ENCODE measurements at places on chromosomes 2 and 18.

GRCh38 chr2:81266106-81266505 is 961.6 kb upstream of the LRRTM1 start:
- DNase-seq = no peak

DNA sequence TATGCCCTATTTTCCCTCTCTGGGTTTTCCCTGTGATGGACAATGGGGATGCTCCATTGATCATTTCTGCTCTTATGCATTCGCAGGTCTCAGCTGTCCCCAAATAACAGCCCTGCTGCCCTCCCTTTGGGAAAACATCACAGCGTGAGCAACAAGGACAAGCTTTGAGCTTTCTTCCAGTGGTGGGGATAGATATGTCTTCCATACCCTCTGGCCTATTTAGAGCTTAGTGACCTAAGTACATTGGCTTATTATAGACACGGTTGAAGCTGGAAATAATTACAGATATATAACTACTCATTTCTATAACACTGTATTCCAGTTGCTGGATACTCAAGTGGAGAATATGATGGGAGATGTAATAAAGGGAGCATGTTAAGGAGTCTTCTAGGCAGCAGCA is 304.3 kb upstream of the MGAT5 start:
- no peak for DNase-seq

- DNase-seq = no peak
Observed at GRCh38 chr2:5215989-5216607, 476.1 kb upstream of the SOX11 start.

DNA sequence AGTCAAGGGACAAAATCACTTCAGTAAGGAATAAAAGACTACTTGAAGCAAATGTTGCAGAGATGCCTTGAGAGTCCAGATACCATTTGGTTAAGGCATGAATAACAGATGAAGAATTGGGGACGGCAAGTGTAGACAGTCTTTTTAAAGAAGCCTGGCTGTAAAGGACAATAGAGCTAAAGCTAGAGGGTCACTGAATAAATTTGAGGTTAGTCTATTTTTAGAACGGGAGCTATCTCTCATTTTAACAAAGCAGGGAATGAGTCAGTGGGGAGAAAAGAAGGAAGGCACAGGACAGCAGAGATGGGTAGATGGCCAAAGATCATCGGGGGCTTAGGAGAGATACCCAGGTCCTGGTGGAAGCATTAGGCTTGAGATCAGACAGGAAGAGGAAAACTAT is 30.6 kb upstream of the CHN1 start:
- DNase-seq = no peak

DNA sequence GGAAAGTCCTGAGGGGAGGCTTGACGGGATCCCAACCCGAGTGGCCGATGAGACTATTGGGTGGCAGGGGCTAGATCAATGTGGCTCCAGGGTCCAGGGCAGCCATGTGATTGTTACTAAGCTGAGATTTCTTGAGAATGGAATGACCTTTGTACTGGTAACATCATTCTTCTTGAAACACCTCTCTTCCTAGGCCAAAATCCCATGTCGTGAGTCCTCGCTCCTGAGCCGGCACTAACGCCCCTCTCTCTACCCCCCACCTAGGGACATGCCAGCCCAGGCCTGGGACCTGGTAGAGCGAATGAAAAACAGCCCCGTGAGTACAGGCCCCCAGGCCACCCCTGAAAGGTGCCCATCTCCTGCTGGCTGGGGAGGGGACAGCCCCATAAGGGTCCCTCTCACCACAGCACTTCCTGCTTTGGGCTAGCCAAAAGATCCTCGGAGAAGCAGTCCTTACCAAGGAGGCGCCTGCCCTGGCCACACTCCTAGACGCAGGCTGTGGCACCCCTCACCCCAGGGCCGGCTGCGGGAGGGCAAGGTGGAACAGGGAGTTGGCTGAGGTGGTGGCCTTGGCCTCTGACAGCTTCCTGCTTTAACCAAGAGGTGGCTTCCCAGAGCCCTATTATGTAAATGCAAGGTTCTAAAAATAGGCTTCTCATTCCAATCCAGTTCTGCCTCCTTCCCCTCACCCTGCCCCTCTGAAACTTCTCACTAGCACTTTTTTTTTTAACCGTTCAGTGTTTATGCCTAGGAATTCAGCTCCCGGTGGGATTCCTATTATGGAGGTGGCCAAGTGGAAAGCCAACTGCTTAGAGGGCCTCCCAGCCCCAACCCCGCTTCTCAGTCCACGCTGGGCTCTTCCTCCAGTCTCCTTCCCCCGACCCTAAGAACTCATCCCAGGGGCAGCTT is 126.6 kb upstream of the PPP1CB start:
- DNase-seq = peak; percentile 81

GRCh38 chr2:46393865-46394264 is 85.5 kb upstream of the TMEM247 start:
- no peak for DNase-seq

- no peak for DNase-seq
Observed at GRCh38 chr18:3046216-3046808, 33.4 kb upstream of the LPIN2 start.
